ENCODE measurements at places on chromosomes 11 and 22.

- no peak for DNase-seq
Measured at GRCh38 chr11:19232910-19233503, 7.7 kb downstream of the E2F8 start.

GRCh38 chr11:69972351-69972802 is 105.7 kb upstream of the ANO1 start:
- no peak for DNase-seq

GRCh38 chr11:6526411-6527135 is 29.5 kb downstream of the DNHD1 start:
- no peak for DNase-seq

DNA sequence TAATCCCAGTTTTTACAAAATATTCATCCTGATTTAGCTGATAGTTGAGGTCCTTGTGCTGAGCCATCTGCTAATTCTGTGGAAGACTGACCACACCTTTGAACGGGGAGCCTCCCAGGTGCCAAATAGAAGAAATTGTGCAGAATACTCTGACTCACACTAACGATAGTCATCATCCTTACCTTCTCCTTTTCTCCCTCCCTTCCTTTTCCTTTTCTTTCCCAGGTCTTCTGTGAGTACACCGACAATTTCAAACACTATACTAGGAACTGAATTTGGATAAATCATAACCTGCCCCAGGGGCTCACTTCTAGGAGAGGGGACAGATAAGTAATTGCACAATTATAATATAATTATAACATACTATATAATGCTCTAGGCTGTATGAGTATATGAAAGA is 73.1 kb upstream of the CTSC start:
- no peak for DNase-seq

DNA sequence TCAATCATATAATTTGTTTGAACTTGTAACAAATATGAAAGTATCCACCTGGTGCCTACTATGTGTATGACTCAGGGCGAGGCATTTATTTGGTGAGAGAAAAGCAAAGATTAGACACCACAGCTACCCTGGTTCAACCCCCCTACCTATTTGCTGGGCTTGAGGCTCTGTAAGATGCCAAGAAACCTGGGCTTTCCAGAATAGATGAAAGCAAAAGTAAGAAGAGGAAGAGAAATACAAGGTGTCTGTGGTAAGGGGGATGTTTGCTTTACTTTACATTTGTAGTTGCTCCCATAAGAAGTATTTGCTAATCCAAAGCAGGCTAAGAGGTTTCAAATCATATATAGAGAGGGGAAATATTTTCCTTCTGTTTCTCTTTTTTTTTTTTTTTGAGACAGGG is 61.7 kb downstream of the DDI1 start:
- no peak for DNase-seq
